ENCODE measurements at places on chromosomes 16 and 17.

DNA sequence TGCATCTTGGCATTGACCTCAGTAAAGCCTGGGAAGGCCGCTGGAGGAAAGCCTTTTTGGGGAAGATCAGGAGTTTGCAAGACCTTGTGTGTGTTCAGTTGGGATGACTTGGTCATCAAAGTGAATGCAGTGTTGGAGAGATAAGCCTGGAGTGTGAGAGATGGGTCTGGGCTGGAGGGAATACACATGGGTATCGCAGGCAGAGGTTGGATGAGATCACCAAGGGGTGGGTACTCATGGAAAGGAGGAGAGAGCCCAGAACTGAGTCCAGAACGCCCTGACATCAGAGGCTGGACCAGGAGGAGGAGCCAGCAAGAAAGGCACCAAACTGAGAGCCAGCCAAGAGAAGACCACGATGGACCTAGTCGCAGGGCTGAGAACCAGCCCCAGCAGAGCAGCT is 35.2 kb downstream of the SDK2 start:
- DNase-seq: no peak

GRCh38 chr17:50188921-50189549 is 12.4 kb downstream of the COL1A1 start:
- DNase-seq: no peak

DNA sequence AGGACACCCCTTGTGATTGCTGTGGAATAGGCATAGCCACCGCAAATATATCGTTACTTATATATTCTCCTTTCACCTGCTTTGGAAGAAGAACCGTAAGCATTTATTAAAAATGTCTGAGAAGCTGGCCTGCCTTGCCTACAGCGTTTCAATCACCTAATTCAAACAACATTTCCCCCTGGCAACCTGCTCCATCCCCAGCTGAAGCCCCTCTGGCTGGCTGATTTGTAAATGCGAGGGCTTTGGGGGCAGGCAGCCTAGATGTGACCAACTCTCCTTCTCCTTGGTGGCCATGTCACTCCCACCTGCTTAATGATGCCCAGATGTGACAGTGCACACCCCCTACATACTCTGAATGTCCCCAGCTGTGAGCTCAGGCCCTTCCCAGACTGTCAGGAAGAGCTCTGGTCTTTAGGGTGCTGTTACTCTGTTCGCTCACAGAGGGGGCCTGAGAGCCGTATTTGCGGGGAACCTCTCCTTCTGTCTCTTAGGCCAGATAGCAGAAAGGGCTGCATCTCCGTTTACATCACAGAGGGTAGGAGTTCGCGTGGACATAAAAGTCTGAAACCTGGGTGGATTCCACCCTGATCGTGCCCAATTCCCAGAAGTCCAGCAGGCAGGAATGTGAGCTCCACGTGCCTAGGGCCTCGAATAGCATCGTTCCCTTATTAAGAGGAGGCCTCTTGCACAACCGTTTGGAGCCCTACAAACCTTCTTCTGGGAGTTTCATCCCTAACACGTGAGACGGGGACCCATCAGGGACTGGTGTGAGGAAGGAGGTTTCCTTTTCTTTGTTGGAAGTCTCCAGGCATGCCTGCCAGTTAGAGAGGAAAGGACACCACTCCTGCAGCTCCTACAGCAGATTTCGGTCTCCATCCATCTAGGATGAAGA is 2.4 kb upstream of the SDK2 start:
- peak; percentile 46 for DNase-seq

- no peak for DNase-seq
These were observed 10.1 kb upstream of the SPOP start for GRCh38 chr17:49687878-49688491.

- no peak for DNase-seq
These were observed 16.0 kb downstream of the OMG start for GRCh38 chr17:31281061-31281460.

- DNase-seq: no peak
These were observed 200.4 kb downstream of the AXIN2 start for GRCh38 chr17:65360961-65361552.

DNA sequence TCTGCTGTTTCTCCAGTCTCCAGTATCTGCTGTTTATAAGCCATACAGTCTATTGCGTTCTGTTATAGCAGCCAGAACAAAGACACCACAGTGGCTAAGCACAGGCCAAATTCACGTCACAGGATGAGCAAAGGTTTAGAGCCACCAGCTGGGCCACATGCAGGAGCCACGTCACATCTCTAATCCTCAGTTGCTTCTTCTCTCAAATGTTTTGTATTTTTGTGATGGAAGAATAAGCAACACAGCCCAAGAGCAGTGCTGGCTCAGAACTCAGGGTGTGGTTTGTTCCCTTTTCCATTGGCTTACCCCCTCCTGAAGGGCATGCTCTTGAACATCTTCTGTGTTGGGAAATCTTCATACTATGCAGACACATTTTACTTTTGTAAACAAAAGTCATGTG is 309.4 kb upstream of the CDH5 start:
- DNase-seq: no peak

DNA sequence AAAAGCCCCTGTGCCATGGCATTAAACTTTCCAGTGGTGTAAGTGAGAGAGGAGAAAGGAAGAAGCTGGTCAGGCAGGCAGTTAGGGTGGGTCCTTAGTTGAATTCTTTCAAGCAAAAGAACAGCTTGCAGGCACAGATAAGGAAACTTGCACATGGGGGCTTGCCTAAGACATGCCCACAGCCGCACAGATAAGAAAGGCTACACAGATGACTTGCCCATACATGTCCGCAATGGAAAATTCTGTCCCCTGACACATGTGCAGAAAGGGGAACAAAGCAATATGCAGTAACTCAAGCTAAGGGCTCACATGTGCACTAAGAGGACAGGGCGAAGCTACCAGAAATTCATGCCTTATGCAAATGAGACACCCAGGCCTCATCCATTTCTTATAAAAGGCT is 69.9 kb downstream of the GSG1L start:
- DNase-seq: no peak

DNA sequence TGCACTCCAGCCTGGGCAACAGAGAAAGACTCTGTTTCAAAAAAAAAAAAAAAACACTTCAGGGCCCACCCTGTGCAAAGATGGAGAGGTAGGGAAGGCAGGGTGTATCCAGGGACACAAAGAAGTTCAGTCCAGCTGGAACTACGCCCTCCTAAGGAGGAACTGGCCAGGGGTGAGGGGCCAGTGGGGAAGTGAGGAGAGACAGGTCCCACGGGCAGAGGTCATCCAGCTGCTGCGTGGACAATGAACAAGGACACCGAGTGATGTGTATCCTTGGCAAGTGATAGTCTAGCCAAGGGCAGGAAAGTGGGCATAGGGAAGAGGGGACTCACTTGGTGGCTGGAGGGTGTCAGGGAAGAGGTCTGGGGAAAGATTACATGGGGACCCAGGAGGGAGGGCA is 9.4 kb upstream of the RIPOR1 start:
- no peak for DNase-seq

- no peak for DNase-seq
These were observed 22.5 kb upstream of the SCIMP start for GRCh38 chr17:5257124-5257523.

DNA sequence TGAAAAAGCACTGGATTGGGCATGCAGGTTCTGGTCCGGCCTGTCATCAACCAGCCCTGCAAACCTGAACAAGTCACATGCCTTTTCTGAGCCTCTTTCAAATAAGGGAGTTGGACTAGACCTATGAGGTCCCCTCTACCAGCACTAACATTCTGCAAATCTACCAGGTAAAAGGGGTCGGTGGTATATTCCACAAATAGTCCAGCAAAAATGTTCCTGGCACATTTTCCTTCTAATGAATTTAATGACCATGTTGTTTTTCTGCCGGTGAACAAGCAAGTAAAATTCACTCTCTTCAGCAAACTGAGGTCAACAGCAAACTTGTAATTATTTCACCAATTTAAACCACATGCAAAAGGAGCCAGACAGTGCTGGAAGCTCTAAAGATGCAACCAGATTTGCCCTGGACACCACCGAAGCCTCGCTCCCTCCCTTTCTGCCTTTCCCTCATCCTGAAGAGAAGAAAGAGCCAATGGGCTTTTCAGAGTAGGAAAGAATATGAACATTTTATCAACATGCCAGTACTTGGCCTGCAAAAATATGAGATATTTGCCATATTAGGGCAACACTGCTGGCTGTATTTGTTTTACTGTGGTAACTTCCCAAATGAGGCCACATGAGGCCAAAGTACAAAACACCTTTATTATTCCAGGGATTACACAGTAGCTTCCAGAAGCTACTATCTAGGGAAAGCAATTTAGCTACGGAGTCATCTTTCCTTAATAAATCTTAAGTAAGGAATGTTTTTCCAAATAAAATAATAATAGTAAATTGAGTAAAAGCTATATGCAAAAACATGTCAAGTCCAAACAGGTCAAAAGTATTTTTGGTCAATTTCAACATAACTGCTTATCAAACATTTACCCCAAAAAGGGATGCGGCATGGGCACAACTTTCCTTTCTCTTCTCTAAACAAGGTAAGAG is 45.0 kb downstream of the USP31 start:
- no peak for DNase-seq

GRCh38 chr17:76272541-76273444 is 7.6 kb downstream of the UBALD2 start:
- no peak for DNase-seq

GRCh38 chr16:65124596-65124995 is 2.7 kb upstream of the CDH11 start:
- no peak for DNase-seq

GRCh38 chr17:17484451-17484899 is 7.7 kb downstream of the MED9 start:
- DNase-seq: no peak

- no peak for DNase-seq
These were observed 85.2 kb upstream of the NKD1 start for GRCh38 chr16:50462793-50463507.

- DNase-seq: no peak
These were observed 4.0 kb upstream of the ABCC3 start for GRCh38 chr17:50630524-50631194.

GRCh38 chr17:59332749-59333377 is 1.4 kb downstream of the YPEL2 start:
- no peak for DNase-seq

DNA sequence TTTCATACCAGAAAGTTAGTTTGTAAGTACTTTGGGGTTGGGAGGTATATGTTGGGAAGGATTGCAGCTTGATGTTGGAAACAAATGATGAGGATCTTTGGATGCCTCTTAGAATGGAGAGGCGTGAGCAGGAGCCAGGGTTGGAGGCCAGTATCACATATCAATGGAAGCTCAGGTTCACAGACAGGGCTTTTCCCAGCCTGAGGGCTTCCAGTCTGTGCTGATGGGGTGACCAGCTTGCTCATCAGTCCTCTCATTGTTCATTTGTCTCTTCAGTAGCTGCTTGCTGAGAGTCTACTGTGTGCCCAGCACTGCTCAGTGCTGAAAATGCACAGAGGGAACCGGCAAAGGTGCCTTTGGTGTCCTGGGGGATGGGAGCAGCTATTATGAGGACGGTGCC is 5.8 kb downstream of the DNAAF1 start:
- DNase-seq: no peak

DNA sequence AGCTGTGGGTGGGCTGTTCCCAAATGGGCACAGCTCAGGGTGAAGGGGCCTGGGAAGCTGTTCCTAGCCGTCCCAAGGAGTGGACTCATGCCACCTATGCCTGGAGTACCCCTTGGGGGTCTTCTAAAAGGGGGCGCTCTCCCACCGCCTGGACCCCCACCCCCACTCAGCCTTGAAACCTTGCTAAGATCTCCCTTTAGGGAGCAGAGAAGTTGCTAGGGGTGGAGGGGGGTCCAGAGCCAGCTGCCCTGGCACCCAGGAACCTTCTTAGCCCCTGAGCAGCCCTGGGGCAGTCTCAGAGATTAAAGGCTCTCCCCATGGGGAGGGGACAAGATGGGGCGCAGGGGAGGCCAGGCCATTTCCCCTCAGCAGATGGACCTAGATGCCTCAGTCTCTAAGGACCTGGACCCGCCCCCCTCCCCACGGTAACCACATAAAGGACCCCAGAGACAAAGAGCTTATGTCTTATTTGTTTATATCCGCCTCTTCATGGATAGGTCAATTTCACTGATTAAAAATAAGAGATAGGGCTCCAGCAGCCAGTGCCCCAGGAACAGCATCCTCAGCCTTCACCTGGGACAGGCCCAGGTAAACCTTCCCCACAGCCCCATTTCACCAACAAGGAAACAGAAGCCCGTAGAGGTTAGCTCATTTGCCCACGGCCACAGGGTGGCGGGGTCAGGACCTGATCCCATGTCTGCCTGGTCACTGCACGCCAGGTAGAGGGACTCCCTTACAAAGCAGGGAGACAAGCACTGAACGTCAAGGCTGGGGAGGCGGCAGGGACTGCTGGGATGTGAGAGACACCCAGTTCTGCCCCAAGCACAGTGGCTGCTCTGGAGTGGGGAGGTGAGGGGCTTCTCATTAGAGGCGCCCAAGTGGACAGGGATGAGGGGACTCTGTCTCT is 3.4 kb downstream of the MTSS2 start:
- no peak for DNase-seq

GRCh38 chr17:31379597-31380205 is 11.8 kb upstream of the RAB11FIP4 start:
- no peak for DNase-seq

DNA sequence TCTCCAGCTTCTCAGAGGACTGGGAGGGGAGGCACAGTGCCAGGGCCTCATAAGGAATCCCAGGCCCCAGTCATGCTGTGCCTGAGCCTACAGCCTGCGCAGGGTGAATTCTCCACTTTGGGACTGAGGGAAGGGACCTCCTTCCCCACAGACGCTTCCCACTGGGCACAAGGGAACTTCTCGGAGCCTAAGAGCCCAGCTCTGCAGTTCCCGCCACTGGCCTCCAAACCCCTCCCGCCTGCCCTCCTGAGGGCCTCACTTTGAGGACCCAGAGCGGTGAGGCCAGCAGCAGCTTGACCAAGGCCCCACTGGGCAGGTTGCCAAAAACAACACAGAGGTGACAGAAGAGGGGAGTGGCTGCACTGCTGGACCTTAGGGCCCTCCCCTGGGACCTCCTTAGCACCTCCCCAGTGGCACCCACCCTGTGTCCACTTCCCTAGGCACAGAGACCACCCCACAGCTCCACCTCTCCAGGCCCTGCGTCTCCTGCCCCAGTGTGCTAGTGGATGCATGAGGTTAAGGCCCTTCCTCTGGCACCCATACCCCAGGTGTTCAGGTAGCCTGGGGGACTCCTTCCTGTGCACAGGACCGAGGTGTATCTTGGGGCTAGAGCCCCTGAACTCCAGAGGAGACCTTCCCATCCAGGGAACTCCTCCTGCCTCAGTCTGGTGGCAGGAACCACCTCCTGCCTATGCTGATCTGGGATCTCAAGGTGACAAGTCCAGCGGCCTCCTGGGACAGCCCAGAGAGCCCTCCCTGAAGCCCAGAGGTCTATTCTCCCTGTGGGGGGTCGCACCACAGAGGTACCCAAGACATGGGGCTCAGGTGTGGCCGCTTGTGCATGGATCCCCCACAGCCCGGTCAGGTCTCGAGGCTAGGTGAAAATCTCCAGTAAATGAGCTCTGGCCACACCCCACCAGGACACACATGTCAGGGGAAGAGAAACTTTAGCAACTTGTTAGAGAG is 3.4 kb downstream of the CASKIN2 start:
- DNase-seq: no peak

- peak; percentile 99 for DNase-seq
These were observed 51.1 kb upstream of the NDRG4 start for GRCh38 chr16:58448890-58449289.
